ENCODE measurements at places on chromosomes 1 and 21.
A peak's percentile ranks its signal among the peaks of the same experiment; 100 is the strongest.

- DNase-seq = no peak
Measured at GRCh38 chr1:153842006-153842471, 66.8 kb downstream of the SLC27A3 start.

DNA sequence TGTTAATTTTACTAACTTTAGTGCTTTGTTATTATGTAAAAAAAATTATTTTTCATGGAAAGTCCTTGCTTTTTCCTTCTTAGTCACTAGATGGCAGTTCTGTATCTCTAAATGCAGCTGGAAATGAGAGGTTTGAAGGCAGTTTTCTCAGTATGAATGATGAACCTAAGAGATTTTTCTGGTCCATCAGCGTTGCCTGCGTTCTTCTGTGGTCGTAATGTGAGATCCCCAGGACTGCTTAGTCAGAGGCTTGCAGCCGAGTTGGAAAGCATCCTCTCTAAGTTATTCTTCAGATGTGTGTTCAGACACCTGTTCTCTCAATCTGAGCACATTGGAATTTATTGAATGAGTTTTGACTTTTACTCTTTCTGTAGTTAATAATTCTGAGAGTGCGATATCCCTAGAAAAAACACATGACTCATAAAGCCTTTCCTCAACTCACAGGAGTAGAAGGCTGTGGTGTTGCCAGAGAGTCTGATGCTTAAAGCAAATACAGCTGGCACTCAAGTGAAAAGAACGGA lies 99.3 kb downstream of the FMN2 start:
- DNase-seq = peak; percentile 88

- DNase-seq = peak; percentile 81
Measured at GRCh38 chr1:152185544-152186391, 26.7 kb upstream of the RPTN start.

DNA sequence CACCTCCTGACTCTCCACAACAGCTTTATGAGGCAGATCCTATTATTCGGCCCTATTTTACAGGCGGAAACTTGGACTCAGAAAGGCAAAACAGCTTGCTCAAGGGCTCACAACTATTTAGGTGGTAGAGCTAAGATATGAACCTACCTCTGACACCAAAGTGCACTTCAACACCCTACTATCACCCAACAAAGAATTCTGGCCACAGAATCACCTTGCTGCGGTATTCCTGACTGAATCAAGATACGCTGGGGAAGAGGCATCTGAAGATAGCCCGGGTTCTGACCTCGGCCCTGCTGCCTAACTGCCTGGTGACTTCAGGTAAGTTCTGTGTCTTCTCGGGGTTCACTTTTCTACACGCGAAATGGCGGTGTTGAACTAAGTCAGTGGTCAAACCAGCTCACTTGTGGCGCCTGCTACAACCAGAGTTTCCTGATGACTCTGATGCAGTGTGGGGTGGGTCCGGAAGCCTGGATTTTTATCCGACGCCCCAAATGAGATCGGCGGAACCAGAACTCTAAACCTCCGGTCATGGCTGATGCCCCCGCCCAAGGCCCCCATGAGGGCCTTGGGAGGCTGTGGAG lies 608 bp downstream of the PEF1 start:
- DNase-seq = no peak

- no peak for DNase-seq
Measured at GRCh38 chr1:6507461-6507911, 16.0 kb upstream of the PLEKHG5 start.

- peak; percentile 14 for DNase-seq
Measured at GRCh38 chr1:42815941-42816584, 859 bp upstream of the ERMAP start.

DNA sequence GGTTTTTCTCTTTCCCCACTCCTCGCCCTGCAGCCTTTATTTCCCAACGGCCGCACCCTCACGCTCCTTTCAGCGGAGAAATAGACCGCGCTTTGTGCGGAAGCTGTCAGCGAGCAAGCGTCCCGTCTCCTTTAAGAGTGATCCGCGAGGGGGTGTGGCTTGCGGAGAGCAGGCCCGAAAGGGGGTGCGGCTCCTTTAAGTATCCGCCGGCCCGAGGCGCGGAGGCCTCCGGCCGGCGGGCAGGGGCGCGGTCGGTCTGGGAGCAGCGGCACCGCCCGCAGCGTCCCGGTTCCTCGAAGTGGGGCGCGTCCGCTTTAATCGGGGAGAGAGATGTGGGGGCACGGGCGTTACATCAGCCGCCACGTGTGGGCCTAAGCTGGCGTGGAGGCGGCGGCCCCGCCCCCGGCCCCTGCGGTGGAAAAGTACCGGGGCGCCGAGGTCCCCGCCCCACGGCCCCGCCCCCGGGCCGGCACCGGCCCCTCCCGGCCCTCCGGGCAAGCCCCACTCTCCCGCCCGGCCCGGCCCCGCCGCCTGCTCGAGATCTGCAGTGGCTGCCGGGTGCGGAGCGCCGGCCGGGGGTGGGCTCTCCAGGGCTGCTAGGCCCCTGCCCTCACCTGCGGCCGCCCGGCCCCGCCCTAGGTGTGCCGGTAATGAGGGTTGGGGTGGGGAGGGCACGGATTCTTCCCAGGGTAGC lies 1.2 kb downstream of the SLC6A9 start:
- peak; percentile 92 for DNase-seq

- no peak for DNase-seq
Measured at GRCh38 chr1:201632364-201632952, 93.5 kb downstream of the NAV1 start.

- DNase-seq = no peak
Measured at GRCh38 chr1:246708166-246708565, 16.0 kb upstream of the SCCPDH start.

- no peak for DNase-seq
Measured at GRCh38 chr1:172515927-172516326, 17.0 kb upstream of the SUCO start.

- DNase-seq = no peak
Measured at GRCh38 chr1:213783893-213784292, 203.9 kb upstream of the PROX1 start.

DNA sequence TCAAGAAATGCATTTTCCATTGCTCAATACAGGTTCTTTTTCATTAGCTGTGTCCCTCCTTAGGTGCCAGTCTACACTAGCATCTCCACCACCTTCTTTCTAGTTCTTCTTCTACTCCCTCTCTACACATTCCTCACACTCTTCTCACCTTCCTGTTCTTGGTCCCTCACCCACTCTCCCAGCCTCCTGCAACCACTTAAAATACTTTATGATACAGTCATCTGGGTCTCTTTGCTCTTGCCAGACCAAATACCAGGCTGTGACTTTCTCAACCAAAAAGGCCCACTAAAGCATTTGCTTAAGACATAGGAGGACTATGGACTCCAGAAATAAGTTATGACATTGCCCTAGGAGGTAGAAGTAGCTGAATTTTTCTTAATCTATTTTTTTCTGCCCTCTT lies 35.1 kb downstream of the PIGM start:
- DNase-seq = peak; percentile 90

- no peak for DNase-seq
Measured at GRCh38 chr1:63975481-63975880, 201.7 kb downstream of the ROR1 start.

DNA sequence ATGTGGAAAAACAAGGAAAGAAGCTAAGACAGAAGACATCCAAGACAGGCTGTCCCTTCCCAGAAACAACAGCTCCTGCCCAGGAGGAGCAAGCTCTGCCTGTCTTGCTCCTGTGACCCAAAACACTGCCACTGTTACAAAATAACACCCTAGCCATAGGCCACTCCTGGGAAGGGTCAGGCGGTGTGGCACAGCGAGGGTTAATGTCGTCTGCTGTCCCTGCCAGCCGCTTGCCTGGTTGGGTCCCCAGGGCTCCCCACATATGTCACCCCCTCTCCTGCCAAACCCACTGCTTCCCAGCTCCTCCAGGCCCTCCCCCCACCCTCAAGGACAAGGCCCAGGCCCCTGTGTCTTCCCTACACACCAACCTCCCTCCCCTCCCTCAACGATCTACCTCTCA lies 3.9 kb upstream of the NHLH1 start:
- no peak for DNase-seq

DNA sequence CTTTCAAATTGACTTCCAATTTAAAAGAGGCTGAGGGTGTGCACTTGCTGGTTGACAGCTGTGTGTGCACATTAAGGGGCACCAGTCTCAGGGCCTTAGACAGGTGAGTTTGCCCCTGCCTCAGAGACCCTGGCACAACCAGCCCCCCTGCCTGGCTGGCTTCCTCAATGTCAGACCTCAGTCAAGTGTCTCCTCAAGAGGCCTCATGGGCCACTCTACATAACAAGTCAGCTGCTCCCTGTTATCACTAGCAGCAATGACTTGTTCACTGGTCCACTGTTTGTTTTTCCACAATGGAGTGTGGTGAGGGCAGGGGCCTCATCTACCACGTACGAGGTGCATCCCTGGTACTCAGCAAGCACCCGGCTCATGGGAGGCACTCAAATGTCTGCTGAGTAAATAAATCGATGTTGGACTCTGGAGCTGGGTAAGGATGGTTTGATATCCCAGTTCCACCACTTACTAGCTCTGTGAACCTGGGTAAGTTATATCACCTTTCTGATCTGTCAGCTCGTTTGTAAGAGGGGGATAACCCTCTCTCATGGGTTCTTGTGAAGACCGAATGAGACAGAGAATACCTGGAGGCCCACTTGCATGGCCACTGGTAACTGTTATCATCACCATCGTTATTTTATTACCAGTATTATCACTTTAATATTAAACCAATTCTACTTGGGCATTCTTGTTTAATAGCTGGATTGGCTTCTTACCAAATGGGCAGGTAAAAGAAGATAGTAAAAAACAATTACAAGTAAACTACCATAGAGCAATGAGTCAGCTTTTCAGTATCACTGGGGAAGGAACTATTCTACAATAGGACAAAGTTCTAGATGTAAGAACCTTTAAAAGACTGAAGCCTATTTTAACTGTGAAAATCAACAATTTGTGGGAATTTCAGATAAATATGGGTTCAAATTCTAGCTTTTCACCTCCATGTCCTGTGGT lies 64.6 kb downstream of the SLC66A1 start:
- DNase-seq = no peak

- no peak for DNase-seq
Measured at GRCh38 chr1:12754738-12755137, 8.7 kb downstream of the CFAP107 start.

DNA sequence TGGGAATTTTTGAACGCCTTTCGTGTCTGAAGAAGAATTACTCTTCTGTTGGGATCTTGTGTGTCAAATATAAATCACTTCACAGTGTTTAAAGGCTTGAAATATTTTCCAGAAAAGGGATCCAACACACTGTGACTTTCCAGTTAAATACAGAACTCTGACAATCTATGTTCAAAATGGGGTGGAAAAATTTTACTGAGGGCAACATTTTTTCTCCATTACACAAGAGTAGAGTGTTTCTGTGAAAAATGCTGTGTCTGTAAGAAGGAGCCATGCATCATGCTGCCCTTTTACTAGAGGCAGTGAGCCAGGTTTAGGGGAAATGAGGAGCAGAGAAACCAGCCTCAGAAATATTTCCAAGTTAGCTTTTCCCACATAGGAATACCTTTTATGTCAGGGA lies 86.5 kb downstream of the VPS13D start:
- DNase-seq = no peak

DNA sequence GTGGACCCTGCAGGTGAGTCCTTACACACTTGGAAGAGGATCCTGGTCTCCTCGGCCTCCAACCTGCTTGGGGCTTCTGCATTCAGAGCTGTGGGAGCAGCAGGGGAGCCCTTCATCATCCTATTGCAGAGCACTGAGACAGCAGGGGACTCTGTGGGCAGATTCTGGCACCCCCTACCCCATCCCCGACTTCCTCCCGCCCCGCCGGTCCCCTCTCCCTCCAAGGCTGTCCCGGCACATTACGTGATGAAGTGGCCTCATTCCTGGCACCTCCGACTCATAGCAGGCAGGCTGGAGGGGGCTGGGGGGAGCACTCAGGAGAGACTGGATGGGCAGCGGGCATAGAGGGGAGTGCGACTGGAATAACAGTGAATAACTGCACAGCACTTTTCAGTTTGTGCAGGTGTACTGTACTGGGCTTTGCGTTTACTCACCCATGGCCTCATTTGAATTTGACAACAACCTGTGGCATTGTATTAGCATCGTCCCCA lies 394.1 kb downstream of the MATN1 start:
- no peak for DNase-seq

DNA sequence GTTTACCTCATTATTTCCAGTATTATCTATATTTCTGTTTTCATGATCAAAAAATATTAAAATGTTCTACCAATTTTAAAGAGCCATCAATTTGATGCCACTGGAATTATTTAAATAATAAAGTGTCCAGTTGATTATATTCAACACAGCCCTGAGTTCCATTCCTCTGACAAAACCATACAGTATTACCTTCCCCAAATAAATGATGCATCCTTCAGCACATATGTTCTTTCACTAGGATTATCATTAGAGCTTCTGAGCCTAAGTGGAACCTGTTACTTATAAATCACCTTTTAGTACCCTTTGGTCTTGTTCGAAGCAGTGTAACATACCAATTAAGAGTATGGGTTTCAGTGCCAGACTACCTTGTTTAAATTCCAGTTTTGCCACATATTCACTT lies 17.3 kb upstream of the PLEKHO1 start:
- no peak for DNase-seq

DNA sequence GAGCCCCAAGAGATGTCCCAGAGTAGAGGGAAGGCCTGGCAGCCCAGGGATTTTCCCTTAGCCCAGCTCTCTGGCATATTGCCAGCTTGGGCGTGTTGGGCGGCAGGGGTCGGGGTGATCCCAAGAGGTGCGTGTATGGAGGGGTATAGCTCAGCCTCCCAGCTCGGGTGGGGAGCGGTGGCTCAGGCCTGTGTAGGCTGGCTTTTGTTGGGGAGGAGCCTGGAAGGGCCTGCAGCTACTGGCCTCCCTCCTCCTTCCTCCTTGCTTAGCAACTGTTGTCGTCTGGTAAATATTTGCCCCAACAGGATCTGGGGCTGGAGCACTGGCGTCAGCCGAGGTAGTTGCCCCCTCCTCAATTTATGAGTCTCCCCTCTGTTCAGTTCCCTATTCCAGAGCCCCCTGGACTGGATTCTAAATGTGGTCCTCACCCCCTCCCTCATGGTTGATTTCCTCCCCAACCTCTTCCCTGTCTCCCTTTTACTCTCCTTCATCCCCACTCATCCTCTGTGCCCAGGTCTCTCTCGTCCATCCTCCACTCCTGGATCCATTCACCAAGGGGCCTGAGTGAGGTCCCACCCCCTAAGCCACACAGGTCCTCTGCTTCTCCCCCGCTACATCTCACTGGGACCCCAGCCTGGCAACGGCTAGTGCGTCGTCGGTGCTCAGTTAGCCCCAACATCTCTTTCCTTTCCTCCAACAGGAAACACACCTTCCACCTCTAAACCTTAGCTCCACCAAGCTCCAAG lies 10.3 kb upstream of the LMNA start:
- DNase-seq = peak; percentile 62
